Vagina (tissue), 2 donors: ENCODE measurements at places on chromosomes 12 and 14.

- no peak for DNase-seq
These were observed 55.8 kb downstream of the GALNT4 start for GRCh38 chr12:89468648-89469326.

DNA sequence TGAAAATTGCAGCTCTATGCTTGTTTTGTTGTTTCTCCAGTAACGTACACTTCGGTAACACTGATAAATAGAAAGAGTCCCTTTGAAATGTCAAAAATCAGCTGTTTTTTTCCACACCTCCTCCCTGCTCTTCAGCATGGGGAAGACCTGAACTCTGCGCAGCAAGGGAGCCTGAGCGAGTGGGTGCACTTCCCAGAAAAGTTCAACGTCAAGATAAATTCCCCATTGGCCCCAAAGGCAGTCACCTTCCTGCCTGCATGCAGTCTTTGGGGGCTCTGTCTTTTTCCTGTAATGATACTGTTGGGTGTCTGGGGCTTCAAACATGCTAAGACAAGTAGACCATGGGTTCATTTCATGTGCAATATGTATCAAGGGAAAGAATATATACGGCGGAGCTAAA is 8.8 kb upstream of the FOXG1 start:
- no peak for DNase-seq

- no peak for DNase-seq
These were observed 36.3 kb upstream of the CDK17 start for GRCh38 chr12:96436366-96437170.

DNA sequence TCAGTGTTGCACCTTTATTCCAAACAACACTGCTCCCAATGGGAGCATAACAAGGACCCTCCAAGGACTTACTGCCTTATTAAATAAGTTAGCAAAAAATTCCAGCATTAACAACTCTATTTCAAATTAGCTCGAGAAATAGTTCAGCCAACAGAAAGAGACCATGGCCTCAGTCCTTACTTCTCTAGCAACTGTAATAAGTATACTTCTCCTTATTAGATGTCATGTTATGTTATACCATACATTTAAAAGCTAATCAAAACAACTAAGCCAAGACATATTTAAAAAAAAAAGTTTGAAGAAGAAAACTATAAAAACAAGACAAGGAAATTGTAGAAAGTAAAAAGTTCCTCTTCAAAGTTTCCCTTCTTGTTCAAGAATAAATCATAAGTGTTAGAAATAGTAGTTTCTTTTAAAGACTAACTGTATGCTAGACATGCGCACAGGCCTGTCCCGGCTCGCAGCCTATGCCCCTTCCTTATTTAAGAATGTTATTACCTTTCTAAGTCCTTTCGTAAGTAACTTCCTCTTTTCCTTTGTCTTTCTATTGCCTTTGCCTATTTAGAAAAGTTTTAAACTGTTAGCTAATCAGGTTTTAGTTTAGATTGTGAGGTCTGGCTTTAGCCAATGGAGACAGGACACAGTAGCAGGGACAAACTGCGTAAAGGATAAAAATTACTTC is 68.6 kb downstream of the RESF1 start:
- no peak for DNase-seq

GRCh38 chr14:75310295-75311111 is 31.9 kb downstream of the FOS start:
- DNase-seq = peak; percentile 95

DNA sequence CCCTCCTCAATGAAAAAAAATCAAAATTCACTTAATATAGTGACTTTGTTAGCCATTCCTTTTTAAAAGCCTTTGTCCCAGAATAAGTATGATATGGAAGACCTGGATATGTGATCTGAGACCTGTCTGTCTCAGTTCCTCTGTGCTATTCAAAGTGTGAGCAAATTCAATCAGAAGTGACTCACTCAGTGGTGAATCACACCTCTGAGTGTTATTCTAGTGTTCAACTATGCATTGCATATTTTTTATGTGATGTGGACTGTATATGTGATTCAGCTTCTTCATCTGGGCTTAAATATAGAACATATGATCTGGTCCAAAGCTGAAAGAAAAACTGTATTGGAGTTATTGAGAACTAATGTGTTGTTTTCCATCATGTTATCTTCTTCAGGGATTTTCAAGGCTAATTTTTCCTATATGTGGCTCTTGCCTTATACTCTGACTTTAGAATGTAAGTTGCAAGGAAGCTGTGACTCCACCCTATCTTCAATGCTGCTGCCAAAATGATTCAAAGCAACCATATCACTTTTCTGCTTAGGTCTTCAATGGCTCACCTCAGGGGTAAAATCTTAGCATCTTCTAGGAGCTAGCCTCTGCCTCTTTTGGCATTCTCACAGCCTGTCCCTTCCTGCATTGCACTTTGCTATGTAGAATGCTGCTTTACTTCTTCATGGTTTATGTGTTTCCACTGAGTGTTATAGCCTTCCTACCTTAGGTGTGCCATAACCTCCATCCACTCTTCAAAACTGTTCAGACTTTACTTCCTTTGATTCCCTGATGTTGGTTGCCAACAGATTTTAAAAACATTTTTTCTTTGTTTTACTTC is 169.8 kb downstream of the OTOGL start:
- DNase-seq = no peak

DNA sequence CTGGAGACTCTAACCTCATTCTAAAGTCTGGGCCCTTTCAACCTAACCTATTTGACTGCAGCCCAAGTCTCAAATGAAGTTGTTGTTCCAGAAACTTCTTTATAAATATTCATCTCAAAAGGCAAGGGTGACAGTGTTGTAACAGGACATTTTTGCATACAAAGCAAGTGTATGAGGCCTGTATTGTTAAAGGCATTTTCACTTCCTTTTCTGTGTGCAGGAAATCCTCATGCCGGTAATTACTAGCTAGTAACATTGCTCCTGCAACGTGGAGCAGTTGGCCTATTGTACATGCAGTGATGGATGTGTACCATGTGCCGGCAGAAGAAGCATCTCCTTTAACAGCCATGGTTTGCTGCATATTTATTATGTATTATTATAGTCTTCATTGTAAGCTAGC is 156.5 kb upstream of the RMST start:
- DNase-seq = no peak

- DNase-seq = no peak
These were observed 57.2 kb downstream of the RIN3 start for GRCh38 chr14:92570674-92571262.

- DNase-seq = no peak
These were observed 13.9 kb downstream of the ZDHHC17 start for GRCh38 chr12:76777765-76778216.
